IMR-90 (cell line): ENCODE measurements at places on chromosomes 2 and 18. TPM values are rescaled to one million over a fixed set of nuclear protein-coding genes. Genes with fewer than 3 reads are reported as not detected.

DNA sequence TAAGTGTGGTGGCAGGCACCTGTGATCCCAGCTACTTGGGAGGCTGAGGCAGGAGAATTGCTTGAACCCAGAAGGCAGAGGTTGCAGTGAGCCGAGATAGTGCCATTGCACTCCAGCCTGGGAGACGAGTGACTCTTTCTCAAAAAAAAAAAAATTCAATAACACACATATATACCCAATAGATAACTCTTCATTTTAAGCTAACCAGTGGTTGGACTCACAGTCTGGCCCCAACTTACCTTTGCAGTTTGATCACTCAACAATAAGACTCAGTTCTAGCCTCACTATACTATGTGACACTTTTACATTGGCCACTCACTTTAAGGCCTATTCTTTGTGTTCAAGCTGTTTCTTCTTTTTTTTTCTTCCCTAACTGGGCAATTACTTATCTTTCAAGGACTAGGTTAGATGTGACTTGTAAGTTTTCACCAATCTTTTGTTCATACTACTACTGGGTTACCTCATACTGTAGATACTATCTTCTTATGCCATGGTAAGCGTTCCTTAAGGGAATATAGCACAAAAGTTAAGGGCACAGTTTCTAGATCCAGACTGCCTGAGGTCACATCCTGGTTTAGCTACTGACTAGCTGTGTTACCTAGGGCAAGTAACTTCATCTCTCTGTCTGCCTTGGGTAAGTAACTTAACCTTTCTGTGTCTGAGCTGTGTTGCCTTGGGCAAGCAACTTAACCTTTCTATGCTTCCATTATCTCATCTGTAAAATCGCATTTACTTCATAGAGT, 6.3 kb upstream of the GTF3C2 start:
- H3K4me1 ChIP-seq = peaks cover 2% of the 10 kb centered on the region; the same call in 1 of the 2 replicates
- no peak overlapping the region for H3K4me3 ChIP-seq
- DNase-seq = no peak
- H3K27ac ChIP-seq = no peak overlapping the region

- no peaks in the 10 kb centered on the region for H3K27me3 ChIP-seq
- no peaks in the 10 kb centered on the region for H3K36me3 ChIP-seq
- no peak for DNase-seq
- H3K4me3 ChIP-seq = no peak overlapping the region
- H3K27ac ChIP-seq = no peak overlapping the region
These were observed 253.0 kb upstream of the CNTNAP5 start for GRCh38 chr2:123771928-123772632.

DNA sequence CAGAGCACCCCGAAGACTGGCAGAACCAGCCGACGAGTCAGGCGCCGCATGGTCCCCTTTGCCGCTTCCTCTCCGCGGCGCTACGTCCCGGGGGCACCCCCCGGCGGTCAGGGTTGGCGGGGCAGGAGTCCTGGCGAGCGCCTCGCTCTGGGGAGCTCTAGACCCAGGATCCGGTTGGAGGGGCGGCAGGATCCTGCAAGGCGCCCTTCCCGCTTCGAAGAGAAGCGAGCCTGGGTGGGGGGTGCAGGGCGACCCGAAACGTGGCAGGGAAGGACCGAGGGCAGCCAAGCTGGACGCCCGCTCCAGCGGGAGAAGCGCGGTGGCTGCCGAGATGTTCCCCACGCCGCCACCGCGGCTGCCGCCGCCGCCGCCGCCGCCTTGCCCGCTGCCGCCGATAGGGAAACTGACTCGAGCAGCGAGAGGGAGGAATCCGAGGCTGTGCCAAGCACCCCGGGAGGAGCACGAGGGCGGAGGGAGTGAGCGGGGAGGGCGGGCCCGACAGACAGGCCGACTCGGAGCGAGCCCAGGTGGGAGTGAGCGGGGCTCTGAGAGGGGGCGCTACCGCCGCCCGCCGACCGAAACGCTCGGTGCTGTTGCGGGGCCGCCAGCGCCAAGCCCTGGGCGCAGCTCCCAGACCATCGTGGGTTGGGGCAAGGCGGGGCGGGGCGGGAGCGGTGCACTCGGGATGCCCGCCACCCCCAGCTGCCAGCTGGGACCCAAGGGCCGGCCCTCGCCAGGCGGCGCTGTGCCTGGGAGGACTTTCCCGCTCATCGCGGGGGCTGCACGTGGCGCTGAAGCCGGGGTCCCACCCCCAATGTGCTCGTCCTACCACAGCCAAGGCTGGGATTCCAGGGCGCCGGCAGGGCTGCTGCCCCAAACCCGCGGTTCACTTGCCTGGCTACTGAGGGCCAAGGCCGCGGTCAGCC, at the start of gene GALNT14:
Gene GALNT14, minus strand, starts transcription at position 404 of the 926 bp plus-strand sequence. Its CDS starts 354 bp downstream, at position 50.
- no peak within 1 kb of the TSS for H3K27ac ChIP-seq
- H3K4me3 ChIP-seq = peak within 1 kb of the TSS; percentile 32; the same call in 1 of the 2 replicates
- H3K4me1 ChIP-seq = no peaks in the 10 kb centered on the region
- H3K27me3 ChIP-seq = peaks cover 68% of the 10 kb centered on the region
- no peaks in the 10 kb centered on the region for H3K36me3 ChIP-seq

DNA sequence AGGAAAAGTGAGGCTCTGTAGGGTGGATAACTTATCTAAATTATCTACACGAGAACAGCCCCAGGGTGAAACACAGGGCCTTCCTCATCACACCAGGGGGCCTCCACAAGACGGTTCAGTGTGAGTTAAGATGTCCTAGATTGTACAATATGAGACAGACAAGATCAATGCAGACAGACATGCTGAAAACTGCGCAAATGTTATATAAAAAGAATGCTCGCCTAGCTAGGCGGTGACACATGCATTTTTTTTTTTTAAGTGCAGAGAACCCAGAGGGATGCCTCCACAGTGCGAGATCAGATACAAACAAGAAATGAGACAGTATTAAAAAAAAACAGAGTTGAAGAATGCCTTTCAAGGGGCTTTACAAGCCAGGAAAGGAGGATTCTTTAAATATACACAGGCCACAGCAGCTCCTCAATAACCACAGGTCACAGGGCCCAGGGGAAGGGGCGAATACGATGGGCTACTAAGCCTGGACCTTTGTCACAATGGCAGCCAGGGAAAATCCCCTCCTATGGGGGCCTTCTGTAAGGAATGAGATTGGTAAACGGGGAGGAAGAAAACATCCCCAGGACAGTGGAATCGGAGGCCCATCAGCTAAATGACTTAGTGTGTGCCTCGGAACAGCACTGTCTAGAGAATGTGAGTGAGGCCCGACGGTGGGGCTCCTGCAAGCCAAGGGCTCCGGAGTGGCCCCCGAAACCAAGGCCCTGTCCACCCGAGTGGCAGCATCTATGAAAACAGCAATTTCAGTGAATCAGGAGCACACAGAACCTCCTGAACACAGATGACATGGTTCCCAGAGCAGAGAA, 48.9 kb downstream of the ADCY3 start:
- no peak for DNase-seq
- no peaks in the 10 kb centered on the region for H3K27me3 ChIP-seq
- H3K4me3 ChIP-seq = no peak overlapping the region
- peaks cover 15% of the 10 kb centered on the region; the same call in 1 of the 2 replicates for H3K4me1 ChIP-seq
- peak overlapping the region; percentile 18; the same call in 1 of the 2 replicates for H3K27ac ChIP-seq

GRCh38 chr18:58823412-58823811, 41.3 kb upstream of the ZNF532 start:
- H3K27me3 ChIP-seq = peaks cover 3% of the 10 kb centered on the region; the same call in 1 of the 2 replicates
- H3K27ac ChIP-seq = no peak overlapping the region
- H3K36me3 ChIP-seq = no peaks in the 10 kb centered on the region
- H3K4me1 ChIP-seq = no peaks in the 10 kb centered on the region
- no peak for DNase-seq

DNA sequence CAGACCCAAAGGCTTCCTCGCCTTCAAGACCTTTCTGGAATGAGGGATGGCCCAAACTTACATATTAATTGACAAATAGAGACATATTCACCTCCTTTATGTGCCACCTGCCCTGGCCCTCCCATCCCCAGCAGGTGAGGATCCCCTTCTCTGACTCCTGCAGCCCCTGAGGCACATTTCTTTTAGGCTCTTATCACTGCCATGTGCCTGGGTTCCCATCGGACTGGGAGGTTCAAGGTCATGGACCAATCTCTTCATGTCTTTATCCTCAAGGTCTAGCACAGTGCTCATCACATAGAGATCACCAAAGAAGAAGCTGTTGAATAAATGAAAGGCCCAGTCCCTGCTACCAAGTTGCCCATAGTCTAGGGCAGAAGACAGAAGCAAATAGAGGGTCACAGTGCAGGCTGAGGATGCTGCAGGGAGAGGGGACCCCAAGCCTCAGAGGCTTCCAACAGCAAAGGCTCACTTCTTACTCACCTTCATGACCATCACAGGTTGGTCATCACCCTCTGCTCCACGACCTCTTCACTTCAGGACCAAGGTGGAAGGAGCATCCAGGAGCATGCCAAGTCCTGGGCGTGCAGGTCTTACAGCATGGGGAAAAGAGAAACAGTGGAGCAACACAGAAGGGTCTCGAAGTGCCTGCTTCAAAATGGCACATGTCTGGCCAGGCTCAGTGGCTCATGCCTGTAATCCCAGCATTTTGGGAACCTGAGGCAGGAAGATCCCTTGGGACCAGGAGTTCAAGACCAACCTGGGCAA, 193.9 kb downstream of the SMAD2 start:
- no peak for DNase-seq
- H3K27ac ChIP-seq = no peak overlapping the region
- H3K4me1 ChIP-seq = no peaks in the 10 kb centered on the region
- H3K27me3 ChIP-seq = no peaks in the 10 kb centered on the region; the same call in none of the 2 replicates
- no peaks in the 10 kb centered on the region for H3K36me3 ChIP-seq

GRCh38 chr18:33020877-33021276, 248.1 kb upstream of the KLHL14 start:
- no peaks in the 10 kb centered on the region for H3K36me3 ChIP-seq
- no peaks in the 10 kb centered on the region for H3K4me1 ChIP-seq
- H3K27me3 ChIP-seq = no peaks in the 10 kb centered on the region
- no peak overlapping the region for H3K4me3 ChIP-seq
- H3K27ac ChIP-seq = no peak overlapping the region

GRCh38 chr2:47905386-47906156, 727 bp downstream of the FBXO11 start:
- no peaks in the 10 kb centered on the region for H3K4me1 ChIP-seq
- no peaks in the 10 kb centered on the region for H3K36me3 ChIP-seq
- H3K27ac ChIP-seq = peak overlapping the region; percentile 86
- DNase-seq = peak; percentile 41

SERPINB4 gene
- not detected in 2 replicates for total RNA-seq

SAG gene
- not detected in 2 replicates for total RNA-seq
